Right atrium auricular region (tissue), 2 donors: ENCODE measurements at places on chromosomes 5 and 9. TPM values are rescaled to one million over a fixed set of nuclear protein-coding genes. Genes with fewer than 3 reads are reported as not detected.

DNA sequence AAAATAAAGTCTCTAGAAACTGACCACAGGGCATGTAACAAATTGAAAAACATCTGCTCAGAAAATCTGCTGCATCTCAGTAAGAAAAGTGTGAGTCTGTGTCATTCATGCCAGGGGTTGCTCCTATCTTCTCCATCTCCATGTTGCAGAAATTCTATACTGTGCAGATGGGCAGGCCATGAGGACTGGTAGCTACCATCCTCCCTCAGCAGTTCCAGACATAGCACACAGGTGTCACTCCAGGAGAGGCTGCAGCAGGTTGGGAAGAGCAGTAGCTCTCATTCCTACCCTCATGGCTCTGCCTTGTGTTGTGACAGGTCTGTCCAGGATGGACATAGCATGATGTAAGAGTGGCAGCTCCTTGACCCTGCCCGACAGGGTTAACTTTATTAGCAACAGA, 173.4 kb downstream of the NDUFS4 start:
- DNase-seq, result no peak

DNA sequence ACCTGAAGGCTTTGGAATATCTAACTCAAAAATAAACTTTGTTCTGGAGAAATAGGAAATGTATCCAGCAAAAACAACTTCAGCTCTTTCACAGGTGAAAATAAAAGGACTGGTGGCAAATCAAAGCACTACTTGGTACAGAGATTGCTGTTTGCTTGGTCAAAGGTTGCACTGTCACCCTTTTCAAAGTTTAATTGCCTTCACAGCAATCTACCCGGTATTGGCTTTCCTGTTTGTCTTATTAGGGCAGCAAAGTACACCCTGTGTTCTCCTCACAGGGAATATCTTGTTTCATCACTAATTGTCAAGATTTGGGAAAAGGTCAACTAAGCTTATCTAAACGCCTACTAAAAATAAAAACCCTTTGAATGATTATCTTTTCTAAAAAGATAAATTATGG, 214.1 kb upstream of the ADCY2 start:
- DNase-seq, result no peak

DNA sequence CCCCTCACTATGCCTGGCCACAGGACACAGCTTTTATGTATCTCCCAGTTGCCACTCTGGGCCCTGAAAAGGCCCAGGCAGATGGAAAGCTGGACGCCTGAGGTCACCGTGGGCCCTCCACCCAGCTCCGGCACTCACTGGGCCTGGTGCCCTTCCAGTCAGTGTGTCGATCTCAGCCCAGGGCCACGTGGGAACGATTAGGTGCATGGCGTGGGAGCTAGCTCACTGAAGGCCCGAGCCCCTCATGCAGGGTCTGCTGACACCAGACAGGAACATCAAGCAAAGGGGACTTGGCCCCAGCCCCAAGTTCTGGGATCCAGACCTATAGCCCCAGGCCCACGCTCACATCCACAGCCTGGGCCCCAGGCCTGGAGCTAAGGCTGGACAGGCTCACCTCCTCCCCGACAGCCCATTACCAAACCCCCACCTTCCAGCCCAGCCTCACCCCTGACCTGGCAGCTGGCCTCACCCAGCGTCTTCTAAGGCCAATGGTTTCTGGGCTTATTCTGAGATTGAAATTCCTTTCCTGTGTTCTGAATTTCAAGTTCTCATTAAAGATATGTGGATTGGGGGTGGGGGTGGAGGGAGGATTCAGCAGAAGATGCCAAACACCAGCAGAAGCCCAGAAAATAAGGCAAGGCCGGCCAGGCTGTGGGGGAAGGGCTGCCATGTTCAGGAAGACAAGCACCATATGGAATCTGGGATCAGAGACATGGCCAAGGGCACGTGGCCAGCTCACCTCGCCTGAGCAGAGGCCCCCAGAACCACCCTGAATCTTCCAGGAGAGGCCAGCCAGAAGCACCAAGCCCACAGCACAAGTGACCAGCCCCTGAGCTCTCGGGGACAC, 74.5 kb downstream of the ADAMTS2 start:
- peak; percentile 64 for DNase-seq

The PARP8 gene
- total RNA-seq, result 6.6 TPM

The GNA14 gene
- 4.3 TPM for total RNA-seq

GRCh38 chr9:21481470-21482056, 550 bp downstream of the IFNE start:
- DNase-seq, result no peak

DNA sequence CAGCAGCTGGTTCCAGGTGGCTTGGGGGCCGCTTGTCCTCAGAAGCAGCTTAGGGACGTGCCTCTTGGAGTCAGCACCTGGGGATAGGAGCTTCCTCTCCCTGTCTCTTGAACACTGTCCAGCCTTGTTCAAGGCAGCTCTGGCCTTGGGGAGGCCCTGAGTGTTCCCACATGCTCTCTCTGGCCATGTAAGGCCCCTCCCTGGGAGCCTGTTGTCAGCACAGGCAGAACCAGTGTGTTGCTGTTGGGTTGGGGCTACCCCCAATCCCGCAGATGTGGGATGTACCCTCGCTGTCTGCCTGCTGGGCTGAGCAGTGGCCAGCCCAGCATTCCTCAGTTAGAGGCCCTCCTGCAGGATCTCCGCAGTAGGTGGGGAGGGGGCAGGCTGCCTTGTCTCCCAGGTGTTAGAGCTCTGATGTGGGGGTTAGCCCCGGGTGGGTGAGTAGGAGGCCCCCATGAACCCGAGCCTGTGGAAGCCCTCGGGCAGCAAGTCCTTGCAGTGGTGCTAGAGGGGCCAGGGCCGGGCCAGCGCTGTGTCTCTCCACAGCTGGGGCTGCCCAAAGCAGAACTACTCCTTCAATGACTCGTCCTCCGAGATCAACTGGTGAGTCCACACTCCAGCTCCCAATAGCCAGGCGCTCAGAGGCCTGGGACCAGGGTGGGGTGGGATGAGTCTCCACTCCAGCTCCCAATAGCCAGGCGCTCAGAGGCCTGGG, 51.6 kb downstream of the KCNT1 start:
- no peak for DNase-seq

The IL33 gene
- total RNA-seq, result 24.4 TPM

DNA sequence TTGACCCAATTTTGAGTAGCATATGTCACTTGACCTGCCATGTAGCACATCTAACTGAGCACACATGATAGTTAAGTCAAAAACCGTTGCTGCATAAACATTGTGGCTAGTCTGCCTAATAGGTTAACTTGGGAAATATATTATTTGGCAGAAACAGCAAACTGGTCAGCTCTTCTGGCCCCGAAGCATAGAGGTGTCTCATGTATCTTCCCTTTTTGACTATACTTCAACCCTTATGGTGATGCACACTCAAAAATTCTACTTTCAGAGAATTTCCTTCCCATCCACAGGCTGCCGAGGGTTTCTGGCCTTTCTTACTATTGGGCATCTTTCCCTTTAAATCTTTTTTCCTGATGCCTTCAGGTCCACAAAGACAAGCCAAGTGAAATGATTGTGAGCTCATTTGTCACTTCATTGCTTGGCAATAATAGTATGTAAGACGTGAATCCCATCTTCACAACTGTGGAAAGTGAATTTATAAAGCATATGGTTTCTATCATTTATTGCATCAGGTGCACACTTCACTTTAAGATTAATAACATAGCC, 41.2 kb downstream of the MOCS2 start:
- no peak for DNase-seq

The GRXCR2 gene
- 0.24 TPM for total RNA-seq

DNA sequence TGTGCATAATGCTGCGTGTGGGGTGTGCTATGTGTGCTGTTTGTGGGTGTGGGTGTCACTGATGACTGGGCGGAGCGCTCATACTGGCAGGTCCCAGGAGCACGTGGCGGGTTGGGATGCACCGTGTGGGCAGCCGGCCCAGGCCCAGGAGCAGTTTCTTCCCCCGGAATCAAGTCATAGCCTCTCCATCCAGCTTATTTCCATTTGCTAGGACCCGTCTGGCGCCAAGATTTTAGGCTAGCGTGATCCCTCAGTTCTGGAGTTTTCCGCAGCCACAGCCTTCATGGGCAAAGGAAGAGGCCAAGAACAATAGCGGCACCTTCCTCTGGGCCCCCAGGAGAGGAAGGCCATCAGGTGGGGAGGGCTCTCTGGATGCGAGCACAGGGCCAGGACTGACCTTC, 43.3 kb upstream of the NEURL1B start:
- no peak for DNase-seq

DNA sequence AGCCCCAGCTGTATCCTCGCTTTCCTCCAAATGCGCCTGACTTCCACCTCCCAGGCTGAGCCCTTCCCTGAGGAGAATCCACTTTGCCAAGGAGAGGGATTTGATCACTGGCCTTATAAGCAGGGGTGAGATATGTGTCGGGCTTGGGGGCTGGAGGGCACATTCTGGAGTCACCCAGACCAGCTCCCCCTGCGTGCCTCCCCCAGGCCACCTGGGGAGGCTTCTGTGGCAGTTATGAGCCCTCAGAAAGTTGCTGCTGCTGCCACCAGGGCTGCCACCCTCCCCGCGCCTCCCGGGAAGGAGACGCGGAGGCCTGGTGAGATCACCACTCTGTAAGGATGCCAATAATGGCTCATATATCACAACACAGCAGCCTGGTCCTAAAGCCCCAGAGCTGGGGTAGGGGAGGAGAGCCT, 211.5 kb downstream of the PAPPA start:
- peak; percentile 64 for DNase-seq

DNA sequence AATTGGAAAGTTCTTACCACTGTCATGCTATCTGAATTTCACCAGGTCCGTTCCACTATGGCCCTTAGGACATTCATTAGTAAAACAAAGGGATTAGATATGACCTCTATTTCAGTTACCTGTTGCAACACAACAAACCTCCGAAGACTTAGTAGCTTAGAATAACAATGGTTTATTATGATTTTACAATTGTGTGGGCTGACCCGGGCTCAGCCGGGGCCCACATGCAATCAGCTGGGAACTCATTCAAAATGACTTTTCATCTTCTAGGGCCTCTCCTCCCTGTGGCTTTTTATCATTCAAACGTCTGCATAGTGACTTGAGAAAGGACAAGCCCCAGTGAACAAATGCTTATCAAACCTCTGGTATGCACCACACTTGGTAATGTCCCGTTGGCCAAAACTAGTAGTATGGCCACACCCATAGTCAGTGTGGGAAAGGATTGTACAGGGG, 2.3 kb upstream of the FBXW11 start:
- no peak for DNase-seq
